GM04504 (cell line): ENCODE measurements at places on chromosomes 6 and 20.
A peak's percentile ranks its signal among the peaks of the same experiment; 100 is the strongest.

DNA sequence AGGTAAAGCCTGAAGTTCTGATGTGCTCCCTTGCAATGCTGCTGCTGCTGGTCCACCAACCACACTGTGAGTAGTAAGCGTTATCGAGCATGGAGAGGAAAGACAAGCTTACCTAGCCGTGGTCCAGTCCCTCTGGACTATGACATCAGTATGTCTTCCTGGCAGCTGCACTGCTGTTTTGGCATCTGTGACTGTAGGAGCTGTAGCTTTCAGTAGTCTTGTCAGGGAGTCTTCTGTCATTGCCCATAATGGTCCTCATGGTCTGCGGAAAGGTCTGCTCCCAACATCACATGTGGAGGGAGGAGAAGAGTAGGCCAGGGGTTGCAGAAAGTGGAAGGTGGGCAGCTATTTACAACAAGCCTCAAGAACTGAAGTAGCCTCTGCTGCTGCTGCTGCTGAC is 26.8 kb upstream of the TMEM217 start:
- no peak for DNase-seq

- no peak for DNase-seq
Observed at GRCh38 chr20:21519136-21519584, 5.3 kb upstream of the NKX2-2 start.

GRCh38 chr6:11486959-11487358 is 50.6 kb upstream of the TMEM170B start:
- no peak for DNase-seq

- no peak for DNase-seq
Observed at GRCh38 chr6:132198040-132198439, 203.2 kb downstream of the MOXD1 start.

DNA sequence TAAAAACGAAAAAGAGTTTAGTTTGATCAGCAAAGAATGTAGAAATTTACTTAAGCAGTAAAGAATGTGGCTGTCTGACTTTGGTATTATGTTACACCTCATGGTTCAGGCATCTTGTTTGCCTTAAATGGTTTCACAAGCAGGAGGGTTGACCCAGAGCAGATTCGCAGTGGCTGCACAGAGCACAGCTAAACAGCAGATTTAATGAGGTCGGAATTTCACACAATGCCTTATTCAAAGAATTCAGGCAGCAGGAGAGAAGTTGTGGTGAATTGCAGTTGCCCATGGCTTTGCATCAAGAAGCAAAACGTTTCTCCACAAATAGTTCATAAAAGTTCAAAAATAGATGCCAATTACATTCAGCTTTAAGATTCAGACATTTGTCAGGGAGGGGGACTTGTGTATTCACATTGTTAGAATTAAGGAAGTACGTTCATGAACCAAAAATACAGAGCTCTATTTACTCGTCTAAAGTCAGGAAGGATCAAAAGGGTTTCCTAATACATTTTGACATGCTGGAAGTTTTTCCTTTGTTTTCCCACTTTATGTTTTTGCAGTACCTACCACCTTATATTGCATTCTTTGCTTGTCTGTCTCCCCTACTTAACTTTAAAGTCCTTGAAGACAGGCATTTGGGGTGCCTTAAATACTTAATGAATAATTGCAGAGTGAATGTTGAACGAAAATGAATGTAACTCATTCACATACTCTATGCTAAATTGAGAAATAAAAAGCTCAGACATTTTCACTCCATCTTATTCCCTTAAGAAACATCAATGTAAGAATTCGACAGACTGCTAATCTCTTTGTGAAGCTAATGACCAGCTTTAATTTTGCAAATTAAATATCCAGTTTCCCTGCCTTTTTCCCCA is 1163.6 kb upstream of the CITED2 start:
- DNase-seq, result peak; percentile 98

GRCh38 chr20:58797371-58798338 is 53.0 kb downstream of the GNAS-AS1 start:
- no peak for DNase-seq

DNA sequence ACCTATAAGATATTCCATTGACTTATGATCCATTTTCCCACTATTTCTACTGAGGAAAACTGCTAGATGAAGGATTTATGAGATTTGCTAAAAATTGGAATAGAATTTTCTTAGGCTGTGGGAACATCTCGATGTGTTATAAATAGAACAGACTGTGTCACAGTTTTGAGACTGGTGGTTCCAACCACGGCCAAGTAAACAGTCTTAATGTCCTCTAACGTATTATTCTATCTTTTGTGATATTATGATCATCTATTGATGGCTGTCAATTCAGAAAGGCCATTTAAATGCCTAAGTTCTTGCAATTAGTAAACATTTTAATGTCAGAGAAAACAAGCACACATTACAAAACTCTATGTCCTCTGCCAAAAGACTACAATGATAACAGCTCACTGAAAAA is 71.5 kb upstream of the PLN start:
- no peak for DNase-seq

DNA sequence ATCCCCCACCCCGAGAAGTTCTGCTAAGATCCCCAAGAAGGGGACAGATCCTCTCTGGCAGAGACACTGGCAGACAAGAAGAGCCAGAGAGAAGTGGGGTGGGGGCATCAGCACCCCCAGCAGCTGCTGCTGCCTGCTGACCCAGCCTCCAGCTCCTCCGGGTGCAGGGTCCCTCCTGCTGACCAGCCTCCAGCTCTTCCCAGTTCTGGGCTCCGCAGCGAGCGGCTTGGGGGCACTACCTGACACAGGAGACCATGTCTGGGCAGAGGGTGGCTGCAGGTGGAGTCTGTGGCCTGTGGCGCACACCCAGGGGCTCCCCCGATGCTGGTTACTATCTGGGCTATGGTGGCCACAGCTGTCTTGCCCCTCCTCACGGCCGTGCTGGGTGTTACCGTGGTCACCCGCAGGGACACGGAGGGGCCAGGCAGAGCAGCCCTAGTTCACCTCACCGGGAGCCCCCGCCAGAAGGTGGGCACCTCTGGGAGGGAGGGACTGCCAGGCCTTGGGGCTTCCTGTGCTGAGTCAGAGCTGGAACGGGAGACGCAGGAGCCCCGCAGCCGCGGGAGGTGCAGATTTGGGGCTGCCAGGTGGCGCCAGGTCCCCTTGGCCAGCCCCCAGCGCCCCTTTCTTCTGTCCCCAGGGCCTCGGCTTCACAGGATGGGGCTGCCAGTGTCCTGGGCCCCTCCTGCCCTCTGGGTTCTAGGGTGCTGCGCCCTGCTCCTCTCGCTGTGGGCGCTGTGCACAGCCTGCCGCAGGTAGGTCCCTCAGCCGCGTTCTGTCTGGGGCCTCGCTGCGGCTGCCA is 630 bp downstream of the LIME1 start:
- no peak for DNase-seq

DNA sequence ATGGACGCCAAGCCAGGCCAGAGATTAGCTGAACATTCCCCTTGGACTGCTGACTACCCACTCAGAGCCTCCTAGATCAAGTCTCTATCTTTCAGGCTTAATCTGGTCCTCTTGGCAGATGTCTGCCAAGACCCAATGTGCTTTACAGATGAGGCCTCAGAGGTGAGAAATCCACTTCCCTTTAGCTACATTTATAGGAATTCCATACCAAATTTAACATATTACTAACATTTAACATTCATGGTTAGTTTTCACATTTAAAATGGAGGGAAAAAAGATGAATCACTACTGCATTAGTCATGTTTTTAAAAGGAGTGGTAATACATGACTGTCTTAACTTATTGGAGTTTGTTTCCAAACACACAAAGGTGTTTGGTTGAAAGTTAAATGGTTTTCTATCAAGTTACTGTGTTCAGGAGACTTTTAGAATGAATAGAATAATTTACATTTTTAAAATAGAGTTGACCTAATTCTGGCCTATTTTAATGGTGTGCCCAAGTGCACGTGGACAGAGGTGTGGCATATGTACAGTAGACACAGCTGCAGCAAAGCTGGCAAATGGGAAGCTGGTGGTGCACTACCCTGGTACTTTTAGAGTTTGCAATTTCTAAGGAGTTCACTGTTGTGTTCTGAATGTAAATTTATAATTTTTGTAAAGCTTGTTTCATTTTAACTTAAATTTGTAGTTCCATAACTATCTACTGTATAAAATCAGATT is 41.9 kb upstream of the CALHM6 start:
- DNase-seq, result no peak

DNA sequence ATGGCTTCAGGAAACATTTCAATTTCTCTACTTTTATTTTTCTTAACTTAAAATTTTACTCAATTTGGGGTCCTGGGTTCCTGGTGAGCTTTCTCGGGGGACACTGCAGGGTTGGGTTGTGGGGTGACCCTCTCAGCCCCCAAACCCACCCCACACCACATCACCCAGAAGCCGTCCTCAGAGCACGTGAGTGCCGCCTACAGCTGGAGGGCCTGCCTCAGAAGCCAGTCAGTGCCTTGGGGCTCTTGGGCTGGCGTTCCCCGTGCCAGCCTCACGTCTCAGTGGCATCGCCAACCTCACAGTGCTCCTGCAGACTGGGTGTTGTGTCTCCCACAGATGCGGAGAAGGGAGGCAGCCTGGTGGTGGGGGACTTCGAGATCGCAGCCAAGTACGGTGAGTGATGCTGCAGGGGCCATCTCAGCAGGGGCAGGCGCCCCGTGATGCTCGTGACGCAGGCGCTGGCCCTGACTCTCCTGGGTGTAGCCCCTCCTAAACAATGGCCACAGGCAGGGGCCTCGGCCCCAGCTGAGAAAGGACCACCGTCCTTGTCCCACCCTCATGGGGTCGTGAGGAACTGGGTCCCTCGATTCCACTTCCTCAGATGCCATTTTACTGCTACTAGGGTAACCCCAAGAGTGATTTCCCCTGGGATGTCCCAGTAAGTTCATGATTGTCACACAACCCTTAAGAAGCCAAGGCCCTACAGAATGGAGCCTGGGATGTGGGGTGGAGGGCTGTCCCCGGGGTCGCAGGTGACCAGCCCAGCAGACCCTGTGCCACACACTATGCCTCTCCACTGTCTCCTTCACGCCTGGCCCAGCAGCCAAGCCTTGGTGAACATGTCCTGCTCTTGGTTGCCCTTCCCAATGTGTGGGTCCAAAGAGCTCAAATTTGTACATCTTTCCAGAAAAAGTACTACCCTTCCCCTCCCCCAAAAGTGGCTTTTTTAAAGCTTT is 23.8 kb upstream of the PYGB start:
- no peak for DNase-seq

DNA sequence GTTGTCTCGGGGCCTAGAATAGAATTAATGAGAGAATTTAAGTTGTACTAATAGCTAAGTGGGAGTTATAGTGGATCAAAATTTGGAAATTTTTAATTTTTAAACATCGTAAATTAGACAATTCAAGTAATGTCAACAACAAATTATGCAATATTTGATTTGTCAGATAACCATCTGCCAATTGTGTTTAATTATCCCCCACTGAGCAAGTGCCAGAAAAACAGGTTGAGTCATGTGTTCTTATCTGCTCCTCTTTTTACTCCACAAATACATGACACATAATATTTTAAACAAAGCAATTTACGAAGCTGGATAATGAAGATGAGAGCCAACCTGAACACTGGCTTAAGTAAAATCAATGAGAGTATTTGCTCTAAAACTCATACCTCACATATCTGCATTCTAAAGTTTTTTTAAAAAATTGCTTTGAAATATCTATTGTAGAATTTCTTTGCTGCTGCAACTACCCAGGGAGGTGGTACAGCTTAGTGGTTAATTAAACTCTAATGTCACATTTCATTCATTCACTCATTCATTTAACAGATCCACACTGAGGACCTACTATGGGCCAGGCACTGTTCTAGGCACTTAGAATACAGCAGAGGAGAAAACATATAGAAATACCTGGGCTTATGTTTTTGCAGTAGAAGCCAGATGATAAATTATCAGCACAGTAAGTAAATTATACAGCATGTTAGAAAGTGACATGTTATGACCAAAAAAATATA is 57.1 kb upstream of the MAP7 start:
- DNase-seq, result no peak

DNA sequence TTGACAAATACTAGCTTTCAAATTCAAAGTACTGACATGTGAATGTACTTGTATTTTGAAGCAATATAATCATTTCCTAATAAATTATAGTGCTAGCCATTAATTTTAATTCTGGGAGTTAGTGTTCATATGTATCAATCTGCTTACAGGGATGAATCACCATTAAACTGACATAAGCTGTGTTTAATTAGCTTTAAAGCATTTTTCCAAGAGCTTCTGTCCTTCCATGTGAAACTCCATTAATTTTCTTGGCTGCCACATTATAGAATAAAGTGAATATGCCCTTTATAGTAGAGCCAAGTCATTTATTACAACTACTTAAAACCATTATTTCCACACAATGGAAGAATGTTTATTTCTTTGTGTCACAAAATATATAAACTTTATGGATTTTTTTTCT is 150.8 kb downstream of the COL21A1 start:
- no peak for DNase-seq

GRCh38 chr20:49901588-49901987 is 13.7 kb downstream of the SPATA2 start:
- no peak for DNase-seq

DNA sequence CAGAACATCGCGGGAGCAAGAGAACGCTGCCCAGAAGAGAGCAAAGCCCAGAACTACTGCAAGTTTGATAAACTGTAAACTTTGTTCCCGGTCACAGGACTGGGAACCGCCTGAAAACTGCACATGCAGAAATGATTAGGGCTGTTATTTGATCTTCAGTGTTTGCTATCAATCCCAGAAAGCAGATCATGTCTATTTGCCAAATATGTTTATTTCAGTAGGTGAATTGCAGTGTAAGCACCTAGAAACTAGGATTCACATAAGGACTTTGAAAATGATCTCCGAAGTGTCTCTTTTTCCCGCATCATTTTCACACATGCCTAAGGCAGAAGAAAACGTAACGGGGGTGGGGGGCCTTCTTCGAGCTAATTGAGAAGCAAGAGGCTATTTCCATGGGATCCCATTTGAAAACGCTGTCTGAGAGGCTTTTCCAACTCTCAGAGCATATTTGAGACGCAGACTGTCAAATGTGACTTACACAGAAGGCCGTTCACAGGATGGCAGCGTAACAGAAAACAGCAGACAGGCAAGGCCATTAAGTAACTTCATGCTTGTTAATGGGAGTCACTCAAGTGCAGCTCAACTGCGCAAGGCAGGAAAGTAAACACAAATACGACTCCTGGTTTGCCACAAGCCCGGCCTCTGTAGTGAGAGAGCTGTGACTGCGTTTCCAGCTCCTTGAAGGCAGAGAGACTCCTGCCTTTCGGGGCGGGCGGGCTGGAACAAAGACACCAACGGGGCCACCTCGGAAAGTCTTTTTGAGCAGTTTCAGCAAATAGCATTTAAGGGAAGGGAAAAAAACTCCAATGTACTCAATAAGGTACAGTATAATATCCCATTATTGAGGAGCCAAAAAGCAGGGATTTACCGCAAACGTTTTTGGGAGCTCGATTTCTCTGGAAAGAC is 144.7 kb upstream of the ZNF217 start:
- peak; percentile 92 for DNase-seq

DNA sequence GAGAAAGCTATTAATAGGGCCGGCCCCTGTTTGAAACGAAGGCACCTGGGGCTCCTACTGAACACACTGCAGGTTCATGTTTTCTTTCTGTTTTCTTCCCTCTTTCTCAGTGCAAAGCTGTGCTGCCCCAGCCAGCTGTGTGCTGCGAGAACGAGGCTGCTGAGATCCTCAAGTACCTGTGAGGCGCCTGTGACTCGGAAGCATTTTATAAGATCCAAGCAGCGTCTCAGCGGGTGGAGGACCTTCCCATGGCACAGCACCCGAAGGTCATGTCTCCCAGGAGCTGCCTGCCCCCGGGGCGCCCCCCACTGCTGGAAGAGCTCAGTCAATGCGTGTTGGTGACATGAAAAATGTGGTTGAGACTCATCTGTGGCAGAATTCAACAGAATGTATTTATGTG is 66.3 kb downstream of the SMOC2 start:
- DNase-seq, result no peak
